ENCODE measurements at places on chromosomes 3 and 15. TPM values are rescaled to one million over a fixed set of nuclear protein-coding genes. Genes with fewer than 3 reads are reported as not detected.

Gene PRR23C
- not detected for total RNA-seq

Gene COL6A5
- 0.16 TPM for total RNA-seq

Gene ULK4
- total RNA-seq, result 8.1 TPM

Gene ZNF660
- 0.21 TPM for total RNA-seq

Gene GPR149
- total RNA-seq, result not detected

Gene CLRN1
- total RNA-seq, result not detected

Data from activated T-helper 1 cell treated with anti-CD3 and anti-CD28 coated beads, Interleukin-12 subunit alpha, Interleukin-12 subunit beta, Interleukin-2, Interleukin-4 antibody, amounts not matched to agents 30 ng/mL and 10 ng/mL and 1 ng/mL, durations not matched to agents 14 hours and 24 hours and 36 hours (primary cell).